Keratinocyte (primary cell): ENCODE measurements at places on chromosomes 4 and X. TPM values are rescaled to one million over a fixed set of nuclear protein-coding genes. Genes with fewer than 3 reads are reported as not detected.

DNA sequence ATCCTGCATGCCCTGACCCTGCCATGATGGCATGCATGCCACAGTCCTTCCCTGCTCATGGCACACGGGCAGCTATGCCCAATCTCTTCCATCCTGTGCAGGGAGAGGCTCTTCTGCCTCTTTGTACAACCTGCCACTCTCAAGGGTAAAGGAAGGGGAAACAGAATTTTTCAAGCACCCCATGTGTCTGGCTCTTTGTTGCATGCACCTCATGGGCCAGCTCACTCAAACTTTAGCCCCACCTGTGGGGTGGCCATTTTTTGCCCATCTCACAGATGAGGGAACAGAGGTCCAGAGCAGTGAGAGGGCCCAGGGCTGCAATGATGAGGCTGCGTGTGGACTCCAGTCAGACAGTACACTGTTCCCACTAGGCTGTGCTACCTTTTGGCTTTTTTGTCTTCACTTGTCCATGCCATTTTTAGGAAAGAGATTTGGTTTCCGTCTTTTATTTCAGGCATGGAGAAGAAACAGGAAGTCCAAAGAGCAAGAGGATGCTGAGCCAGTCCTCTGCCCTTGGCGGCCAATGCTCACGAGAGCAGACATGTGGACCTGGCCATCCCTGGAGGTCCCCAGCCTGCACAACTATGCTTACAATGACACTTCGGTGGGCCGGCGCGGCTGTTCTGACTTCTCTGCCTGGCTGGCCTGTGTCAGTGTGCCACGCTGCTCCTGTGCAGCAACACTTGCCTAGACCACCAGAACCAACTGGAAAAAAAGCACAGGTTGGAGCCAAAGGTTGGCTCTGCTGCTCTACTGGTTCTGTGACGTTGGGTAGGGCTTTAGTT, 45.6 kb downstream of the NSG1 start:
- no peak for DNase-seq
- no peak overlapping the region for H3K4me3 ChIP-seq
- no peaks in the 10 kb centered on the region for H3K27me3 ChIP-seq
- H3K36me3 ChIP-seq = peaks cover 8% of the 10 kb centered on the region
- H3K27ac ChIP-seq = no peak overlapping the region

GRCh38 chr4:82136161-82136801, 237.5 kb downstream of the HNRNPD start:
- H3K4me1 ChIP-seq = no peaks in the 10 kb centered on the region
- H3K27ac ChIP-seq = no peak overlapping the region
- no peaks in the 10 kb centered on the region for H3K36me3 ChIP-seq

DNA sequence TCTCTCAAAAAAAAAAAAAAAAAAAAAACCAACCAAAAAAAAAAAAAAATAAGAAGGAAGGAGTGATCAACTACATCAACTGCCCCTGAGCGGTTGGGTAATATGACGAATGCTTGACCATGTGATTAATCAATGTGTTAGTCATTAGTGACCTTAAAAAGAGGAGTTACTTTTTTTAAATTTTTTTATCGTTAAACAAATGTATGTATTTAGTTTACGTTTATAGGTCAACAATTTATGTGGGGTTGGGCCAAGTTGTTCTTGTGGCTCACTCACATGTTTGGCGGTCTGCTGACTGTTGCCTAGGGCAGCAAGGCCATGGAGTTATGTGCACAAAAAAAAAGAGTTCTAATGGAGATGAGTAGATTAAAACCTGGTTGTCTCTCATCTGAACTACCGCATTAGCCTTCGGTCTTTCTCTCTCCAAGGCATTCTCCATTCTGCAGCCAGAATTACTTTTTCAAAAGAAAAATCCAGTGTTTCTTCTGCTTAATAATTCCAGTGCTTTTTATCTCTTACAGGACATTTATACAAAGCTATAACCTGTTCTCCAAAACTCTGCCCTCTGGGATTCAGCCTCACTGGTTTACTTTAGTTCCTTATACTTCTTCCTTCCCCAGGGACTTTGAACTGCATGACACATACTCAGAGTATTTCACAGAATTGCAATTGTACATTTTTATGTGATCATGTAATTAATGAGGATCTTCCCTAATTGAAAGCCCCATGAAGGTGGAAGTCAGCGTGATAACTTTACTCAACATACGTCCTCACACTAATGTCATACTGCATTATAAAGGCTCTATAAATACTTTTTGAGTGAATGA, 505.5 kb downstream of the ANKRD50 start:
- H3K4me1 ChIP-seq = peaks cover 9% of the 10 kb centered on the region
- H3K36me3 ChIP-seq = no peaks in the 10 kb centered on the region
- H3K4me3 ChIP-seq = no peak overlapping the region
- no peaks in the 10 kb centered on the region for H3K27me3 ChIP-seq
- no peak overlapping the region for H3K27ac ChIP-seq
- DNase-seq = no peak

- H3K4me3 ChIP-seq = no peak overlapping the region
- H3K4me1 ChIP-seq = no peaks in the 10 kb centered on the region
- no peaks in the 10 kb centered on the region for H3K36me3 ChIP-seq
- H3K27me3 ChIP-seq = no peaks in the 10 kb centered on the region
- H3K27ac ChIP-seq = no peak overlapping the region
Observed at GRCh38 chrX:71236836-71237235, 13.8 kb downstream of the GJB1 start.

- H3K27me3 ChIP-seq = no peaks in the 10 kb centered on the region
- H3K27ac ChIP-seq = no peak overlapping the region
- H3K36me3 ChIP-seq = no peaks in the 10 kb centered on the region
Observed at GRCh38 chr4:13849778-13850177, 222.3 kb upstream of the BOD1L1 start.

Gene ZCCHC12
- polyA plus RNA-seq = not detected in 3 replicates
